ENCODE measurements at places on chromosomes 16 and 17.

DNA sequence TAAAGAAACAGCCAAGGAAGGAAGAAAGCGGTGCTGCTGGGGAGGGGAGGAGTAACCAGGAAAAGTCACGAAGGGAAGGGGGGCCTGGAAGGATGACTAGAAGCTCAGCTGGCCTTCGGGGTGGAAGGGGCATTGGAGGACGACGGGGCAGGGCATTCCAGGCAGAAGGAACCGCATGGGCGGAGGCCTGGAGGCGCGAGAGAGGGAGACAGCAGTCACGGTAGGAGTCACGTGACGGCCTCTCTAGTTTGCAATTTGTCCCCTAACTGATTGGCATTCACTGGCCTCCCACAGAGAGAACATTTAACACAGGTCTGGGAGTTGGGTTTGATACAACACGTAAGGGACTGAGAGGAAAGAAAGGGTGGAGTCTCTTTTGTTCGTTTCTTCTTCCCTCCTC is 63.9 kb downstream of the RTN4RL1 start:
- DNase-seq: no peak

DNA sequence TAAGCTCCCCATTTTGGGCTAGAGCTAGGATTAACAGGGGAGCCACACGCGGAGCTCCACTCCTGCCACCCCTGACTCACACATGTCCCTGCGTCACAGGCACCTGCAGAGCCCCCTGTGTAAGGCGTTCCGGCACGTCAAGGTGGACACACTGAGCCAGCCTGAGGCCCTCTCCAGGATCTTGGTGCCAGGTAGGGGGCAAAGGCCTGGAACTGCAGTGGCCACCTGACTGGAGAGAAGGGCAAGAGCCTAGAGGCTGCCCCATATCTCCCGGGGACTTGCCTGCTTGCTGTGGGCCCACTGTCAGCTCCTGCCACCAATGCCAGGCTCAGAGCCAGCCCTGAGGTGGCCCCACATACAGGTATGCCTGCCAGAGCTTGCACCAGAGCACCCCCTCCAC is 33.7 kb downstream of the NECAB2 start:
- no peak for DNase-seq

DNA sequence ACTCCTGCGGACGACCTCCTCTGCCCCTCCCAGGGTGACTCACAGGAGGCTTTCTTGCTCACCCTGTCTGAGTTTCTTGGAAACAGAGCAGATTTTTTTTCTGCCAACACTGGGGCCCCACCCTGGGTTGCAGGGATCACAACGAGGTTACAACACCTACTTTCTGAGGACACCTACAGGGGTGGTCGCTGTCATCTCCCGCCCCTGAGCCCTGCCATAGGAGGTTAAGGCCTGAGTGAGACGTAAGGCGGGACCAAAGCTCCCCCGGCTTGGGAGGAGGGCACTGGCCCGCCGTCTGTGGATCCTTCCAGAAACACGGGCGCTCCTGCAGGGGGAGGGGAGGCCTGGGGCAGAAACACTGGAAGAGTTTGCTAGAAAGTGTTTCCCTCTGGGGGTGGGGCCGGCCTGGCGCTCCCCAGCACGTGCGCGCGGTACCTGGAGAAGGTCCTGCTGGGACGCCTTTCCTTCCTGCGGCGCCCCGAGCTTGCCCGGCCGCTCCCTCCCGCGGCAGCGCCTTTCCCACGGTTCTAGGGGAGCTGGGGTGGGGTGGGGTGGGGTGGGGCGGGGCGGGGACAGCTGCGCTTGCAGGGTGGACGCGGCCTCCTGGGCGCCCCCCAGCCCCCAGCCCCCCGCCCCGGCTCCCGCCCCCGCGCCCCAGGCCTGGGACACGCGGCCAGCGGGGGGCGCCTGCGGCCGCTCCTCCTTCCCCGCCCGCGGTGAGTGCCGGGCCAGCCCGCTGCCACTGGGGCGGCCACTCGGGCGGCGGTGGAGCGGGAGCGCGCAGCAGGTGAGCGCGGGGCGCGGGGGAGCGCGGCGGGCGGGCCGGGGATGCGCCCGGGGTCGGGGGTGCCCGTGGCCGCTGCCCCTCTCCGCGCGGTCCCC is 20.7 kb upstream of the ADCY7 start:
- DNase-seq: peak; percentile 78

GRCh38 chr17:319266-319665 is 33.3 kb downstream of the RPH3AL start:
- DNase-seq: no peak

GRCh38 chr17:81032641-81033480 is 2.1 kb upstream of the BAIAP2 start:
- DNase-seq: no peak

- no peak for DNase-seq
Measured at GRCh38 chr16:12096157-12096777, 119.7 kb downstream of the SNX29 start.

GRCh38 chr16:17358846-17359245 is 111.9 kb downstream of the XYLT1 start:
- DNase-seq: peak; percentile 40

GRCh38 chr16:87550495-87550961 is 51.8 kb upstream of the JPH3 start:
- DNase-seq: no peak

- no peak for DNase-seq
Measured at GRCh38 chr17:20966870-20967269, 75.9 kb downstream of the USP22 start.

- DNase-seq: no peak
Measured at GRCh38 chr16:50988441-50988840, 162.6 kb downstream of the SALL1 start.

DNA sequence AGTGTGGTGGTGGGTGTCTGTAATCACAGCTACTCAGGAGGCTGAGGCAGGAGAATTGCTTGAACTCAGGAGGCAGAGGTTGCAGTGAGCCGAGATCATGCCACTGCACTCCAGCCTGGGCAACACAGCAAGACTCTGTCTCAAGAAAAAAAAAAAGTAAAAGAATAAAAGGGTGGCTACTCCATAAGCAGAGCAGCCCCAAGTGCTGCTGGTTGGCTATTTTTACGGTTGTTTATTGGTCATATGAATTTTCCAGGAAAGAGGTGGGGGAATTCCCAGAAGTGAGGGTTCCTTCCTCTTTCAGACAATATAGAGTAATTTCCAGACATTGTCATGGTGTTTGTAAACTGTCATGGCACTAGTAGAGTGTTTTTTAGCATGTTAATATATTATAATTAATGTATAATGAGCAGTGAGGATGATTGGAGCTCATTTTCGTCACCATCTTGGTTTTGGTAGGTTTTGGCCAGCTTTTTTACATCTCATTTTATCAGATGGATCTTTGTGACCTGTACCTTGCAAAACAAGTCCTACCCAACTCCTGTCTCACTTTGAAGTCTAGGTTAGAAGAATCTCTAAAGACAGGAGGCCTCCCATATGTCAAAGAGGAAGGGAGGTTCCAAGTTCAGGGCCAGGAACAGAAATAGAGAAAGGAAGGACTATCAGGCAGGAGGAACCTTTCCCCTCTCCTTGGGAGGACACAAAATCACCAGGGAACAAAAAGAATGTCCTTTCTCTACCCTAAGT is 39.1 kb downstream of the HOXB1 start:
- no peak for DNase-seq

DNA sequence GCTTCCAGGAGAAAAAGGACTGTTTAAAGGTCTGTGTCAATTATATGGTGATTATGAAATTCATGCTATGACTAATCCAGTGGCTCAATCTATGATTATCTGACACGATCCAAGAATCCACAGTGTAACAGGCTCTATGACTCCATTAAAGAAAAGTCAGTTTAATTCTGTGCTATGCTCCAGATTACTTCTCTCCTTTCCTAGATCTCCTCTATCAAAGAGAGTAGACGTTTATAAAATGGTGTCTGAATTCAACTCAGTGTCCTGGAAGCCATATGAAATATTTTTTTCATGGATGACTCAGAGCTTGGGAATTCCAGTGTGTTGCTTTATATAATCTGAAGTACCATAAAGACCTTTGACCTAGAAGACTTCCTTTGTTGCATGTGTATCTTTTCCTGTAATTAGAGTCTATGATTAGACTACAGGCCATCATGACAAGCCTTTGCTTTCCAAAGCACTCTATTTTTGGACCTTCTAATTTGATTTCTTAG is 27.0 kb upstream of the NF1 start:
- DNase-seq: peak; percentile 88

DNA sequence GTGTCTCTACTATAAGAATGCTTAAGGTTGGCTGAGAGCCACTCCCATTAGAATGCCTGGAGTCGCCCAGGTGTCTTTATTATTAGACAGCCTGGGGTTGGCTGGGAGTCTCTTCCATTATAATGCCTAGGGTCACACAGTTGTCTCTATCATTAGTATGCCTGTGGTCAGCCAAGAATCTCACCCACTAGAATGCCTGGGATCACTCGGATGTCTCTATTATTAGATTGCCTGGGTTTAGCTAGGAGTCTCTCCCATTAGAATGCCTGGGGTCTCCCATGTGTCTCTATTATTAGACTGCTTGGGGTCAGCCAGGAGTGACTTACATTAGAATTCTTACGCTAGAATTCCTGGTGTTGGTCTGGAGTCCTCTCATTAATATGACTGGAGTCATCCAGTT is 2255.3 kb downstream of the TP53TG3F start:
- DNase-seq: no peak

DNA sequence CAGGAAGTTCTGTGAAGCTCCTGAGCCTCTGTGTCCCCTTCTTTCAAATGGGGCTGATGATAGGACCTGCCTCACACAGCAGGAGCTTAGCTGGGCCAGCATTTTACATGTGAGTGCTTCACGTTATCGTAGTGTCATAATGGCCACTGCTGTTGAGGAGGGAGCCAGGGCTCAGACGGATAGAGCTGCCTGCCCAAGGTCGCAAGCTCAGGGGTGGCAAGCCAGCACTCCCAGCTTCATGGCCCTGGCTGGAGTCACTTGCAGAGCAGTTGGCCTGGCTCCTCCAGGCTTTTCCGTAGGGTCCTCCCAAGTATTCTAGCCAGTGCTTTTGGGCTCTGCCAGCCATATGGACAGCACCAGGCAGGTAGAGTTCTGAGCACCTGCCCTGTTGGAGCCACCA is 115.1 kb downstream of the SOCS1 start:
- DNase-seq: no peak

DNA sequence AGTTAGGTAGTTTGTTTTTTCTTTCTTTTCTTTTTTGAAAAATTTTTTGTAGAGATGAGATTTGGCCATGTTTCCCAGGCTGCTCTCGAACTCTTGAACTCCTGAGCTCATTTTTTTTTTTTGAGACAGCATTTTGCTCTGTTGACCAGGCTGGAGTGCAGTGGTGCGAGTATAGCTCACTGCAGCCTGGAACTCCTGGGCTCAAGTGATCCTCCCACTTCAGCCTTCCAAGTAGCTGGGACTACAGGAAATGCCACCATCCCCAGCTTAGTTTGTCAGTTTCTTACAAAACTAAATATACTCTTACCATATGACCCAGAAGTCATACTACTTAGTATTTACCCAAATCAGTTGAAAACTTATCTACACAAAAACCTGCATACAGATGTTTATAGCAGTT is 14.4 kb upstream of the FBXO47 start:
- no peak for DNase-seq

DNA sequence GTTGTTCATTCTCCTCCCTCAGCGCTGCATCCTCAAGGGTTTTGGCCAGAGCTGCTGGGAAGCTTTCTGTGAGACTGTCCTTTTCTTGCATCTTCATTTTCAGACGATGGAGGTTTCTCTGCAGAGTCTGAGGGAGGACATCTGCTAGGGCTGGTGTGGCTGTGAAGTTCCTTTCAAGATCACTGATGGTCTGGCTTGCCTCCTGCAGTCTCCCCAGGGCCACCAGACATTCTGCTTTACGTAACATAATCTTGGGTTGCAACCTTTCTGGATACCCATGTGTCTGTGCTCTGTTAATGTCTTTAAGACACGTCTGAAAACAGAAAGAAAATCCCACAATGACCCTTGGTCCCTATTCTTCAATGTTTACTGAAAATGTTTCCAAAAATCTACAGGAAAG is 29.0 kb downstream of the SMYD4 start:
- DNase-seq: no peak

DNA sequence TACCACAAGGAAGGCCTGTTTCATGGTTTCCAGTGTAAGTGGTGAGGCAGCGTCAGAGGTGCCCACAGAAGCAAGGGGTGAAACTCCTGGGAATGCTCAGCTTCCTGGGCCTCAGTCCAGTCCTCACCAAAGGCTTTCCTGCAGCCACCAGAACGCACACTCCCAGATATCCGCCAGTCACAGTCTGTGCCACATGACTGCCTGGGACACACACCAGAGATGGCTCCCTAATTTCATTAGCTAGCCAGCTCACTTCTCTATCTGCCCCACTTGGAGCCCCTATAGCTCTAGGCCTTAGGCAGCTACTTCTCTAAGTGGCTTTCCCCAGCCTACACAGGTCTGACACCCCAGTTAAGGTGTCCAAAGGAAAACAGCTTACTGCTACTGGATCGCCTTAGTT is 77.0 kb downstream of the CYTH1 start:
- no peak for DNase-seq

DNA sequence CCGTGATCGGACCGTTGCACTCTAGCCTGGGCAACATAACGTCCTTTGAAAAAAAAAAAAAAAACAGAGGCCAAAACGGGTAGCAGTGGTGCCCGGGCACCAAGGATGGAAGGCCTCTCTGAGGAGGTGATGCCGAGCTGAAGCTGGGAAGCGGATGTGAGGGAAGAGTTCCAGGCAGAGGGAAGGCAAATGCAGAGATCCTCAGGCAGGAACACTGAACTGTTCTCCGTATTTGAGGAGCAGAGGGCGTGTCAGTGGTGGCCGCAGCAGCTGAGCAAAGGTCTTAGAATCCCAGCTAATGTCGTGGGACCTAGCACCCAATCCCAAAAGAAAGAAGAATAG is 656 bp upstream of the KCTD13 start:
- DNase-seq: peak; percentile 21

GRCh38 chr17:48723423-48724250 is 652 bp downstream of the PRAC2 start:
- no peak for DNase-seq

DNA sequence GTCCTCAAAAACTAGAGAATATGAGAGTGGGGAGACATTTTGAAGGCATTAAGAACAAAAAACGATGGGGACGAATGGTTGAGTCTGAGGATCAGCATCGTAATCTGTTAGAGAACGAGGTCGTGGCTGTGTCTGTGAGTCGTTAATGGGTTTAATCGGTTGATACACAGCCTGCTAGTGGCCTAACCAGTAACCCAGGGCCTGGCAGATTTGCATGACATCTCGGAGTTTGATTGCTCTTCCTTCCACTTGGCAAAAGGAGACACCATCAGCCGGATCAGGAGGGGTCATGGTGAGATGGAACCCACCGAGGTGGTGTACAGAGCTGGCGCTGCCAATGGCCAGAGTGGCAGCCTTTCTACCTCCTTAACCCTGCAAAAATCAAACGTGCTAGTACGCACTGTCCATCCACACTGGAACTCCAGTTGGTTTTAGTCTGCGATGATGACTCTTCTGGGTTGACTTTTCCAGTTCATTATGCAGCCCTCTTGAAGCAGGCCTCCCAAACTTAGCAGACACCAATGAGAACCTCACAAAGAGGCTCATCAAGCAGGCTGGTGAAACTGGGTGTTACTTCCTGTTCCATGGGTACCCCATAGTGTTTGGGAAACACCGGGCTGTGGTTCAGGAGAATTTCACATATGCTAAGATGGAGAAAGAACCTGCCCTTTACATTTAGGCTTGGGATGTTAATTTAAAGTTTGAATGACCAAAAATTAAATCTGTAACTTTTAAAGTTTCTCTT is 4.1 kb downstream of the HS3ST3B1 start:
- no peak for DNase-seq

All from fibroblast of upper back skin (primary cell).